ENCODE measurements at places on chromosomes 13 and 19.

GRCh38 chr19:991174-991931 lies 7.2 kb downstream of the WDR18 start:
- peak; percentile 83 for DNase-seq

GRCh38 chr19:590396-590745 lies 690 bp downstream of the HCN2 start:
- no peak for DNase-seq

- no peak for DNase-seq
Observed at GRCh38 chr13:74867460-74867859, 614.5 kb downstream of the TBC1D4 start.

GRCh38 chr13:96925477-96925876 lies 68.8 kb downstream of the OXGR1 start:
- no peak for DNase-seq

- DNase-seq, result no peak
Observed at GRCh38 chr19:17754634-17755442, 3.6 kb downstream of the FCHO1 start.

GRCh38 chr13:57846600-57847173 lies 215.1 kb downstream of the PCDH17 start:
- no peak for DNase-seq

DNA sequence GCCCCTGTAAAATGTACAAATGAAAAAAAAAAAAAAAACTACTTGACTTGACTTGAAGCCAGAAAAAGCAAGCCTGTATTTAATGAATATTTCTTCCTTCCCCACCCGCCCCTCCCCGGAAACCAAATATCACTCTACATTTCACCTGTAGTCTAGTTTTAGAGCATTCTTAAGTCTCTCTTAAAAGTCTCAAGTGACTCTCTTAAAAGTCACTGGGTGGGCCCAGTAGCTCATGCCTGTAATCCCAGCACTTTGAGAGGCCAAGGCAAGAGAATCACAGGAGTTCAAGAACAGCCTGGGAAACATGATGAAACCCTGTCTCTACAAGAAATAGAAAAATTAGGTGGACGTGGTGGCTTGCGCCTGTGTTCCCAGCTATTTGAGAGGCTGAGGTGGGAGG lies 72.0 kb downstream of the TSC22D1 start:
- DNase-seq, result no peak

DNA sequence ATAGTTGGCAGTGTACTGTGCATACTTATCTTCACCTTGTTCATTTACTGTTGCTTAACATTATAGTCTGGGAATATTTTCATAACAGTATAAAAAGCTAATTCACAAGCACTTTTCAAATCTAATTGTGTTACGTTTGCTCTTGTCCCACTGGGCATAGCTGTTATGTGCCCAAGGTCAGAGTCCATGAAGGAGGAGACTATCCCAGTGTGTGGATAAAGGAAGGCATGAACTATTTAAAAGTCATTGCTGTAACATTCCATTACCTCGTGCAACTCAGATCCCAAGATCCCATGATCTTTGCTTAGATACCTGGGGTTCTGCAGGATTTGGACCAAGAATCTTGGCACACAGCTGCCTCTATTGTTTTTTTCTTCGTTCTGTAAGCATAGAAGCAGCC lies 35.1 kb upstream of the RFXAP start:
- DNase-seq, result no peak

GRCh38 chr19:33267706-33268105 lies 34.6 kb downstream of the CEBPA start:
- no peak for DNase-seq

GRCh38 chr13:33224191-33224590 lies 61.4 kb downstream of the STARD13 start:
- DNase-seq, result no peak

GRCh38 chr13:26983543-26984320 lies 187.9 kb downstream of the USP12 start:
- DNase-seq, result no peak
